IMR-90 (cell line): ENCODE measurements at places on chromosomes 3 and 15.

GRCh38 chr3:46923559-46924350, 46.2 kb downstream of the PTH1R start:
- DNase-seq: peak; percentile 12

- DNase-seq: no peak
Measured at GRCh38 chr3:24483873-24484272, 10.8 kb downstream of the THRB start.

- DNase-seq: peak; percentile 73
Measured at GRCh38 chr3:100245927-100246326, 14.9 kb upstream of the TBC1D23 start.

GRCh38 chr3:124878561-124879336, 8.4 kb downstream of the ITGB5 start:
- peak; percentile 95 for DNase-seq

DNA sequence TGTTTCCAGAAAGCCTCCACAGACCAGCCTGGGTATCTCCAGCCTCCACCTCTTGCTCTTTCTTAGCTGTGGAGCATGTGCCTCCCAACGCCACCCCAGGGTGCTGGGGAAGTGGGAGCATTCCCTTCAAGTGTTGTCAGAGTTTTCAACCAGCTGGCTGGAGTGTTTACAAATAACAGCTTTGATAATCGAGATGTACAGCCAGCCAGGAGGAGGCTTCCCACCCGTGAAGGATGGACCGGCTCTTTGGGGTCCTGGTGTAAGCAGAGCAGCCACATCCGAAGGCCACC, 8.5 kb upstream of the OXTR start:
- no peak for DNase-seq

DNA sequence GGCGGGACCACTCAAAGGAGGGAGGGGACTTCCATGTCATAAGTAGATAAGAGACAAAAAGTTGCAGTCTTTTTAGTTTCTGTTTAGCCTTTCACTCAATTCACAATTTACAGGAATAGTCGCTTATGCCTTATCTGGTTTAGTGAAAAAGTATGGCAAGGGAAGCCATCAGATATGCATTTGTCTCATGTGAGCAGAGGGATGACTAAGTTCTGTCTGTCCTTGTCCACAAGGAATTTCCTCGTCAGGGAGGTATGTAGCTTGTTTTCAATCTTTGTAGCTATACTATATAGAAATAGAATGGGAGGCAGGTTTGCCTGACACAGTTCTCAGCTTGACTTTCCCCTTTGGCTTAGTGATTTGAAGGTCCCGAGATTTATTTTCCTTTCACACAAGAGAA, 882.8 kb downstream of the NAALADL2 start:
- DNase-seq: peak; percentile 56

DNA sequence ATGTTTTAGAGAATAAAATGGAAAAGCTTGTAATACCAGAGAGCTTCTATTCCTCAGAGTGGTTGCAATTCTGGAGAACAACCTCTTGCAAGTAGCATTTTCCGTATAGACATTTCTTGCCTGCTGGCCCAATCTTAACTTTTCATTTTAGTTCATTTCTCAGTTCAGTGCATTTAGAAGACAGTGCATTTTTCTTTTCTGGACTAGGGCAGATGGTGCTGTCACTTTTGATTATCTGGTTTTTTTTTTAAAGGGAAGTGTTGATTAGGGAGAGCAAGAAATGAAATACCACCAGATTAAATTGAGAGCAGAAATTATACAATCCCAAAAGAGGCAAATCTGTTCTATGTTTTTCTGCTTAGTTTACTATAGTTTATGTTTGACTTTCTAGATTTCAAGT, 172.7 kb downstream of the GHSR start:
- no peak for DNase-seq

DNA sequence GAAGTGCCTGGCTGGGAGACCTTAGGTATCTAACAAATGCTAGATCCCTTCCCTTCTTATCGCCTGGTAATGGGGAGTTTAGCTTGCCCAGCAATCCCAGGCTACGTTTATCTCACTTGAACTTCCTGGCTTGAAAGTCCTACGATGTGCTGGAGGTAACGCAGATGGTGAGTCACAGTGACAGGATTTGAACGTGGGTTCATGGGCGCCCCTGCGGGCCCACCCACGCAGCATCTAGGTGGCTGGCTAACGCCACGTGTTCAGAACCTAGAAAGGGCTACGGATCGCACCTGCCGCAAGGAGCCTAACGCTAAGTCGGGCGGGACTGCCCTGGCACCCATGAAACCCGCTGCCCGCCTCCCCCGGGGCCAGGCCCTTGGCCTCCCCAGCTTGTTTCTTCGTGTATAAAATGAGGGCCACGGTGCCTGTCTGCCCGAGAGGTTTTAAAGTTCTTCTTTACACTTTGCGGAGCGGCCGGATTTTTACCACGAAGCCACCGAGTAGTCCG, 600 bp upstream of the USP3 start:
- peak; percentile 93 for DNase-seq

DNA sequence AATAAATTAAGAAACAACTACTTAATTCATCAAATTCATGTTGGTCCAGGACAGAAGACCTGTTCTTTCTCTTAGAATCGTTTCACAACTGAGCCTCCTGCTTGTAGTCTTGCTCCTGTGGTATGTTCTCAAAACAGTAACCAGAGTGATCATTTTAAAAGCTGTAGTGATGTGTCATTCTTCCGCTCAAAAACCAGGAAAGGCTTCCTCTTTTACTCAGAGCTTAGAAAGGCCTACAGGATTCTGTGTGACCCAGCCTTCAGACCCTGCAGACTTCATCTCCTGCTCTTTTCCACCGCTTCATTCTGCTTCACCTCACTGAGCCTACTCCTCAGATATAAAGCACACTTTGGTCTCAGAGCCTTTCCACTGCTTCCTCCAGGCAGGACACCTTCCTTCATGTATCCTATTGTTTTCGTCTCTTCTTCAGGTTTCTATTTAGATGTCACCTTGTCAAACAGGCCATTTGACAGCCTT, 22.7 kb downstream of the ST6GAL1 start:
- DNase-seq: peak; percentile 56

DNA sequence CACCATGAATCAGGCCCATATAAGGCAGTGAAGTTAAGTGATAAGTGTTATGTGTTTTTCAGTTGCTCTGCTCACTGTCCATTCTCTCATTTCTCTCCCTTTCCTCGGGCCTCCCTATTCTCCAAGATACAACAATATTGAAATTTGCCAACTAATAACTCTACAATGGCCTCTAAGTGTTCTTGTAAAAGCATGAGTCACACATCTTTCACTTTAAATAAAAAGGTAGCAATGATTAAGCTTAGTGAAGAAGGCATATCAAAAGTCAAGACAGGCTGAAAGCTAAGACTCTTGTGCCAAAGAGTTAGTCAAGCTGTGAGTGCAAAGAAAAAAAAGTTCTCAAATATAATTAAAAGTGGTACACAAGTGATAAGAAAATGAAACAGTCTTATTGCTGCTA, 675.4 kb downstream of the OTOL1 start:
- DNase-seq: no peak

DNA sequence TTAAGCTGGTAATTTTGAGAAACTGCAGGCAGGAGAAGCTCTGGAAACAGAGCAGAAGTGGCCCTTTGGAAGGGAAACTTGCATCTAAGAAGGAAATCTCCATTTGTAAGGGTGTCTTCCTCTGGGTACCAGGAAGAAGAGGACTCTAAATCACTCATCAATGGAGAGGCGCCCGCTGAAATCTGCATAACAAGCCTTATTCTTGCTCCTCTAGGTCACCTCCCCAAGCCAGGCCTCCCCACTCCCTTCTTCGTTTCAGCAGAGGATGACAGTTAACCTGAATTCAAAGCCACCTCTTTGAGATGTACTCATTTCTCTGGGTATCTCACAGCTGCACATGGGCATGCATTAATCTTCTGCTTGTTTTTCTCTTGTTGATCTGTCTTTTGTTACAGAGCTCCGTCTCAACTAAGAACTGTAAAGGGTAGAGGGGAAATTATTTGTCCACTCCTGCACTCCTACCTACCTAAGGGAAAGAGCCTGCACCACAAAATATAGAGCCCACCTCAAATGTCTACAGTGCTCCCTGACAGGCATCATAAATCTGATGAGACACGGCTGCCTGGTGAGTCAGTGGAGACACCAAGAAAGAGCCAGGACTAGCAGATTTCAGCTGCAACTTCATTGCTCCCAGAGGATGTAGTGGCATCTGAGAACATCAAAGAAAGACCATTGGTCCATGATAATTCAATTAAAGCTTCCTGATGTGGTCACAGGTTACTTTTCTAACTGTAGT, 51.5 kb downstream of the GABRB3 start:
- no peak for DNase-seq

DNA sequence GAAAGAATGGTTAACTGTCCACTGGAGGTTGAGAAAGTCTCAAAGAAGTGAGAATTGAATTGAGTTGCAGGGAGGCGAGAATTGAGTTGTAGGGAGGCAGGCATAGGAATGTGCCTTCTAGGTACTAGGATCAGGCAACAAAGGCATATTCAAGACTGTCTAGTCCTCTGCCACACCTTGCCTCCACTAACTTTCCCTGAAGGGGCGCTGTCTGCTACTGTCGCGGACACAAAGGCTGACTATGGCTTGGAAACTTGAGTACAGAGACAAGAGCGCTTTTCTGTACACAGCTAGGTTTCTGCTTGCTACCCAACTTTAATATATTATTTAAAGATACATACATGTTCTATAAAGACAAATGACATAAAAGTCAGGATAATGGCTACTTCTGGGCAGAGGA, 10.4 kb upstream of the FBXL22 start:
- DNase-seq: no peak

DNA sequence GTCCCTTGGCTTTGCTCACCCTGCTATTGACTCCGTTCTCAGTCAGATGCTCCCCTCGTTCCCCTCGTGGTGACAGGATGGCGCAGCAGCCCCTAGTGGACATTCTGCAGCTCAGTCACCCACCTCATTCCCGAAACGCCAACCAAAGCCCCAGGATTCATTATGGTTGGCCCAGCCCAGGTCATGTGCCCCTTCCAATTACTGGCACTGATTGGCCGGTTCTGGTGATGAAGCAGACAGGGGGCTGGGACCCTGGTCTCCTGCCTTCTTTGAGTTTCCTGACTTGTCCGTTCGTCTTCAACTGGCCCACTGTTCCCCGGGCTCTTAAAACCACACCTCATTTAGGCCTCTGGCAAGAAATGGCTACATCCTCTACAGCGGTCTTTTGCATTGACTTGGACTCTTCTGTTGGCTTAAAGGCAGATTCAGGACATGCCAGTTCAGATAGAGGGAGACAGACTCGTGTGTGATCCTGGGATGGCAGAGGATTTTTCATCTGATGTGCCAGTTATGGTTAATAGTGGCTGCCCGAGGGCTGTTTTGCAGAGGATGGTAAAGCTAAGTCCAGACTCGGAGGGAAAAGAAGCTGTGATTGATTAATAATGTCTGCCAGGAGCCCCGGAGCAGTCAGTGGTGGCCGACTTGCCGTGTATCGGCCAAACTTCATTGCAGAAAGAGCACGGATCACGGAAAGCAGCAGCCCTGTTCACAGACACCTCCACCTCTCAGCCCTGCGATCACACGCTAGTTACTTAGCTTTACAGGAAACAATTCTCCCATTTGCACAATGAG, 37.8 kb downstream of the LSM3 start:
- DNase-seq: no peak

- DNase-seq: peak; percentile 77
Measured at GRCh38 chr15:56598991-56599390, 134.1 kb upstream of the MNS1 start.

DNA sequence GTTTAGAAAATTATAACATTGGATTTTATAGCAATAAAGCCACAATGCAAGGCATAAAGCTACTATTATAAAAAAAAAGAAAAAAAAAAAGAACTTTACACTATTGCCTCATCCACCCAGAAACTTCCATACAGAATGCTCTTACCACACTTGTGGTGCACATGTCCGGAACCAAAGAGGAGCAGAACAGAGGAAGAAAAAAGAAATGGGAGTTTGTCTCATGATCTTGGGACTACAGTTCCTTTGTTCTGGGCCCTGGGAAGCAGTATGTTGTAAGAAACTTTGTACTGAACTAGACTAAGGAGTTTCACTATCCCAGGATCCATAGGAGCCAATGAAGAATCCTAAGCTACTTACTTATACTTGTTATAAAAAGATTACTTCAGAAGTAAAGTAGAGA, 36.1 kb downstream of the FMN1 start:
- no peak for DNase-seq

DNA sequence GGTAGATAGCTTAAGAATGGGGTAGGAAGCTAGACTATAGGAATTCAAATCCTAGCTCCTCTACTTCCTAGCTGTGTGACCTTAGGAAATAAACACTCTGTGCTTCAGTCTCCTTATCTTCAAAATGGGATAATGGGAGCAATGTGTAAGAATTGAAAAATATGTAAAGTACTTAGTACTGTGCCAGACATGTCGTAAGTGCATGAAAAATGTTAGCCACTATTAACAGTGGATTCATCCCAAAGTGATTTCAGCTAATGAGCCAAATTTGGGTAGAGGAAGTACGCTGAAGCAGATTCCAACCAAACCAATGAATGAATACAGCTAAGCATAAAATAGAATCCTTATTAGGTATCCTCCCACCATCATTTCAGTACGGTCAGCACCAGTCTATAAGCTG, 192.1 kb downstream of the RORA start:
- DNase-seq: no peak

- DNase-seq: no peak
Measured at GRCh38 chr3:154540950-154541604, 111.1 kb upstream of the GPR149 start.

DNA sequence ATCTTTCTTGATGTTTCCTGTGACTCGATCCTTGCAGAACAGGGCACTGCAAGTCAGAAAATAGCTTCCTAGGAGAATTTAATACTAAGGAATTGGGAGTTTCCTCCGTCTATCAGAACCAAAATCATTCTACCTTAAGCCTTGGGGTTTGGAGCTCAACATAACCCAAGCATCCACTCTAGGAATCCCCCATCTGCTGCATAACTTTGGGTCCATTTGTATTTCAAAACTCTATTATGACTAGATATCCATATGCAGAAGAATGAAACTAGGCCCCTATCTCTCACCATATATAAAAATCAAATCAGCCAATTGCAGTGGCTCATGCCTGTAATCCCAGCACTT, 61.7 kb upstream of the AKAP13 start:
- DNase-seq: no peak

GRCh38 chr3:59440285-59441028, 390.6 kb upstream of the CFAP20DC start:
- no peak for DNase-seq

DNA sequence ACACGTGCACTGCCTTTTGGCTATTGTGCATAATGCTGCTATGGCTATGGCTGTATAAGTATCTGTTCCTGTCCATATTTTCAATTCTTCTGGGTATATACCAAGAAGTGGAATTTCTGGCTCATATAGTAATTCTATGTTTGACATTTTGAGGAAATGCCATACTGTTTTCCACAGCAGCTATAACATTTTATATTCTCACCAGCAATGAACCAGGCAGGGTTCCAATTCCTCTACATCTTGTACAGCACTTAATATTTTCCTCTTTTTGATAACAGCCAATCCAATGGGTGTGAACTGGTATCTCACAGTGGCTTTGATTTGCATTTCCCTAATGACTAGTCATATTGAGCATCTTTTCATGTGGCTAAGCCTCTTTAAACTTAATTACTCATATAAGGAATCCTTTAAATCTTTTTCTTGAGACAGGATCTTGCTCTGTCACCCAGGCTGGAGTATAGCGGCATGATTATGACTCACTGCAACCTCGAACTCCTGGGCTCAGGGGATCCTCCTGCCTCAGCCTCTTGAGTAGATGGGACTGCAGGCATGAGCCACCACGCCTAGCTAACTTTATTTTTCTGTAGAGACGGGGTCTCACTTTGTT, 38.1 kb upstream of the IGDCC4 start:
- DNase-seq: peak; percentile 33

GRCh38 chr3:122184591-122184929, 1.1 kb downstream of the CASR start:
- DNase-seq: no peak
